ENCODE measurements at places on chromosomes 5 and 9.

DNA sequence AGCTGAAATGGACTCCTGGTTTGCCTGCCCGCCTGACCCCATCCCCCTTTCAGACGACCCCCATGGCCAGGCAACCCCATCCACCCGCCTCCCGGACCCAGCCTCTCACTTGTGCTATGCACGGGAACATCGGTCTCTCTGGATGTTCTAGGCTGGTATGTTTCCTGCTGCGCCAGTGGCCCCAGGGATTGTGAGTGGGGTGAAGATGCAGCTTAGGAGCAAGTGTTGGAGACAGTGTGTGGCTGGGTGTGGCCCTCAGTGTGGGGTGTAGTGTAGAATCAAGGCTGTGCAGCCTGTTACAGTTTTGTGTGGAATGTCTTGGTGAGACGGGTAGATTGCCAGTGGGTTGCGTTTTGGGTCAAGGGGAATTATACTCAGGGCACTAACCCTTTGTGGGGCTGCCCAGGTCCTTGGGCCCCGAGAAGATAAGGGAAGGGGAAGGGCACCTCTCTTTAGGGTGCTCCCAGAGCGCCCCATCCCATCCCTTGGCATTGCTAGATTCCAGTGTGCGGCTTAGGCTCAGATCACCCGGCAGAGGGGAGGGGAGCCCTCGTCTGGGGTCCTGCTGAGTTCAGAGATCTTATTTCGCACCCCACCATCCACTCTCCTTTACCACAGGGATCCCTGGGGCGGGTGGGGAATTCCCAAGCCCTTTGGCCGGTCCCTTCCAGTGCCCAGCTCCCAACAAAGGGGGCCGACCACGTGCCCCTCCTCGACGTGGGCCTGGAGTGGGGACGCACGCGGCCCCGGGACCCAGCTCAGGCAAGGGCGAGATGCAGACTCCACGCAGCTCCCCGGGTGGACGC is 4.6 kb downstream of the IER5L start:
- peak; percentile 37 for DNase-seq

GRCh38 chr9:21762064-21762463 is 40.4 kb upstream of the MTAP start:
- no peak for DNase-seq

DNA sequence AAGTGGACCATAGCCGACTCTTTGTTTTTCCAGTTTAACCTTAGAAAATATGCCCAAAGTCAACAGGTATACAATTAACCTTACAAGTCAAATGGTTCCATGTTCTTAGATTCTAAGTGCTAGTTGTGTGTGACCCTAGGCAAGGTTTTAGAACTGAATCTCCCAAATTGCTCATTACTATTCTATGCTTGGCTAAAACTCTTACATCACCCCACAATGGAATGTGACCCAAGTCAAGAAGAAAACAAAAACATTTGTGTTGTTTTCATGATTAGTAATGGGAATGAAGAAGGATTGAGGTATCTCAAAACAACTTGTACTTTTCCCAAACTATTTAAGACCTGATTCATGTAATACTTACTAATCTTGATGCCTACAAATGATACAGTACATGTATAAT is 159.2 kb downstream of the ARRDC3 start:
- DNase-seq: no peak

DNA sequence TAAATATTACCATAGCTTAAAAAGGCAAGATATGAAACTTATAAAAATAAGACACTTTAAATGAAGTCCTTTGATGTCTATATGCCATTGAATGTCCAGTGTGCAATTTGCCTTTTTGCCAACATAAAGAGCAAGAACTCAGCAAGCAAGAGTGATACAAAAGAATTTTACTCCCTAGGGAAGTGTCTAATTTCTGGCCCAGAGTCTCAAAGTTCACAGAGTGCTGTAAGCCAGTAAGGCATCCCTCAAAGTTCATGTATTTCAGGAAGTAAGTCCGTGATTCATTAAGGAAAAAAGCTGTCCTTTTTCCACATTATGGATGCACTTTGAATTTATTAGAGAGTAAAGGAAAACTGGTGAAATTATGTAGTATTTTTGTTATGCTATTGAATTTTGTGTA is 185.2 kb downstream of the CCDC171 start:
- DNase-seq: no peak

DNA sequence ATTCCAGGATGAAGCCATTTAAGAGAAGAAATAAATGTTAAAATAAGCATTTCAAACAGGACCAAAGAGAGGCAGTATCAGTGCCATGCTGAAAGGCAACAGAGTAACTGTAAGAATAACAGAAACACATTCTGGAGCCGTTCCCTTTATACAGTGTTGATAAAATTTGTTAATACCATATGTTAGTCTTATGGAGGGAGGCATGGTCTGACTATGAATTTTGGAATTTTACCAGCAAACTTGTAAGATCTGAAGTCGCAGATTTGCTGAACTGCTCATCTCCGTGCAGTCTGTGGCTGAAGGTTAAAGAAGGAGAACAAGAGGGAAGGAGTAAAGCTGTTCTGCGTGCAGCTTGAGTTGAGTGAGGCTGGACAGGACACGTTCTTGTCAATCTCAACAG is 508.4 kb downstream of the NFIB start:
- DNase-seq: no peak

GRCh38 chr5:163445345-163445744 is 8.0 kb downstream of the CCNG1 start:
- DNase-seq: no peak

DNA sequence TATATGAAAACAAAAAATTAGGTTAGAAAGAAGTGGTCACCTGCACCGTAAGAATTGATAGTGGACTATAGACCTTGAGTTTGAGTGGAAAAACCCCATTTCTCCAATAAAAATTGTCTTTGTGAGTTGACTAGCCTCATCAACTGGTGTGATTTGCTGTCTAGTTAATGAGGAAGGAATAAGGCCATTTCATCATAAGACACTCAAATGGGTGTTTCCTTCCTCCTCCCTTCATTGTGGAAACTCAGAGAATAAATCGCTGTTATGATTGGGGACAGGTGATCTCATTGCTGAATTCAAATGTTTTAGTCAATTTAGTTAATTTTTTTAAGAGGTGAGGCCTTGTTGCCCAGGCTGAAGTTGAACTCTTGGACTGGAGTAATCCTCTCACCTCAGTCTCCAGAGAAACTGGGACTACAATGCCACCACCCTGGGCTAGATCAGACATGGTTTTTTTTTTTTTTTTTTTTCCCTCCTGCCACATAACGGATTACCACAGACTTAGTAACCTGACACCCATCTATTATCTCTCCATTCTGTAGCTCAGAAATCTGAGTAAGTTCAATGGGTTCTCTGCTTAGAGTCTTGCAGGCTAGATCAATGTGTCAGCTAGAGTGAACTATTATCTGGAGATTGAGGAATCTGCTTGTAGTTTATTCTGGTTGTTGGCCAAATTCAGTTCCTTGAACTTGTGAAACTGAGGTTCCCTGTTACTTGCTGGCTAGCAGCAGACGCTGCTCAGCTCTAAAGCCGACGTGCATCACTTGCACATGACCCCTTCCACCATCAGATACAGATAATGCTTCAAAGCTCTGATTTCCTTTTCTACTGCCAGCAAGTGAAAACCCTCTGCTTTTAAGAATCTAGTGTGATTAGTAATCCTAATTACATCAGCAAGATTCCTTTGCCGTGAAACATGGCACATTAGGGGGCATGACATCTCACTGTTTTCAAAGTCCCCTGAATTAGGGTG is 663.8 kb upstream of the CDH9 start:
- peak; percentile 72 for DNase-seq

DNA sequence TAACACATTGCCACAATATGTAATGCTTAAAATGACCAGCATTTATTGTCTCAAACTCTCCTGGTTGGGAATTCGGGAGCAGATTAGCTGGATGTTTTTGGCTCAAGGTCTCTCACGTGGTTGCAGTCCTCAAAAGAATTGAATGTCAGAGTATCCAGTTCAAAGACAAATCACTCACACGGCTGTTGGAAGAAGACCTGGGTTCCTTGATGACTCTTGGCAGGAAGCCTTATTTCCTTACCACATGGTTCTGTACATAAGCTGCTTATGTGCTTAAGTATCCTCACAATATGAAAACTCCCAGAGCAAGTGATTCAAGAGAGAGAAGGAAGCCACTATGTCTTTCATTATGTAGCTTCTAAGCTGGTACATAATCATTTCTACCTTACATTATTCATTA is 230.3 kb upstream of the PTPRD start:
- DNase-seq: peak; percentile 36

GRCh38 chr9:5896863-5897262 is 6.2 kb downstream of the MLANA start:
- DNase-seq: no peak

DNA sequence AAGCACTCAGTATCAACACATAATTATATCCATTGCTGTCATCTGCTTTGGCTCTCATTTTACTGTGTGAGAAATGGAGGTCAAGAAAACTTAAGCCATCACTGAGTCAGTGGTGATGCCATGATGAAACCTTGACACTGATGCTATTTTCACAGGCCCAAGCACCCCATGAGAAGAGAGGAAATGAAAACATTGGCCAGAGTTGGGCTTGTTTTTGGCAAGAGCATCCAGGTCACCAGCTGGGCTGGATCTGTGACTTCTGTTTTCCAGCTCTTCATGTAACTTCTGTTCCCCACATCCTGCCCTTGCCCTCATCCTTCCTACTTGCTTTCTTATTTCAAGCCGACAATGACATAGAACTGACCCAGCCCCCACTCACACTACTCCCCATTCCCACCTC is 10.0 kb downstream of the LCP2 start:
- DNase-seq: no peak

- DNase-seq: no peak
These were observed 60.1 kb upstream of the ITGA1 start for GRCh38 chr5:52727576-52727975.

DNA sequence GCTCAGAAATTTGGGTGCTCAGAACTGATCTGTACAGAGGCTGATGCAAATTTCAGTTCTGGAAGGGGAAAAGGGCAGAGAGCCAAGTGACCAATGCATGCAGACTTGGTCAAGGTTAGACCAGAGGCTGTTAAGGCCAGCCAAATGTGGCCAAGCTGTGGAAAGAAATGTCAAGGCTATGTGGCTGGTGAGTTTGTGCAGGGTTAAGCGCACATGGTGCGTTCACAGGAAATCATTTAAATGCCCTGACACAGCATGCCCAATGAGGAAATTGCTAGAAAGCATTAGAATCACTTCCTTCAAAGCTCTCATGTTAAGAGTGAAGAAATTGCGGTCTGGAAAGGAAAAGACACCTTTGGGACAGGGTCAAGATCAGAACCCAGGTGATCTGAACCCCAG is 58.0 kb downstream of the PTPN3 start:
- DNase-seq: no peak

GRCh38 chr9:133098104-133098754 is 22.8 kb downstream of the RALGDS start:
- no peak for DNase-seq

DNA sequence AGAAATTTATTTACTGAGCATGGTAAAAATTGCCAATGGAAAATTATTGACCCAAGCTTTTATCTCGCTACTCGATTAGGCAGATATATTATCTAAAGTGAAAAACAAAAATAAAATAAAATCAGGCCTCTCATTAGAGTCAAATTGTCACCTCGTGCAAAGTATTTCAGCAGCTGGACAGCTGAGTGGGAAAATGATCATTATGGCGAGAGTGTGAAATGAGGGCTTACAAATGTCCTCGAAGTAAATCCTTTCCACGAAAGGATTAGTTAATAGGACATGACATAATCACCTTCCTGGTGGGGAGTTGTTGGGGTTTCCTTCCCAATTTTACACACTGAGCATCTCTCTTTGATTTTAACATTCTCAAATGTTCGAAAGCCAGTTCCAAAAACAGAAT is 5.4 kb upstream of the DPYSL3 start:
- DNase-seq: peak; percentile 52

DNA sequence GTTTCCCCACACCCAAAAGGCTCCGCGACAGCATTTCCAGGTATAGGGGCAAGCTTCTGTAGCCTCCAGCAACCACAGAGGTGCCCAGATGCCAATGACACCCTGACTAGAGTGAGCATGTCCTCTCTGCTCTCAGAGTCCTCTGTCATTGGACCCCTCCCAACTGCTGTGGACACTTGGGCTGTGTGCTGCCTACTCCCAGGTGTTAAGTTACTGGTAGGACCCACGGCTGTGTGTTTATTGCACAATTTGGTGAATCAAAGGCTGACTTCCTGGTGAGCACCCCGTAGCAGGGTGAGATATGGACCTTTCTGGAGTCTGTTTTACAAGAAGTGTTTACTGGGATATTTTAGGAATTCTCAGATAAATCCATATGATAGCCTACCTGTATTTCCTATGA is 36.0 kb downstream of the SH3GL2 start:
- DNase-seq: no peak

GRCh38 chr5:149632311-149633251 is 51.3 kb downstream of the ARHGEF37 start:
- no peak for DNase-seq

DNA sequence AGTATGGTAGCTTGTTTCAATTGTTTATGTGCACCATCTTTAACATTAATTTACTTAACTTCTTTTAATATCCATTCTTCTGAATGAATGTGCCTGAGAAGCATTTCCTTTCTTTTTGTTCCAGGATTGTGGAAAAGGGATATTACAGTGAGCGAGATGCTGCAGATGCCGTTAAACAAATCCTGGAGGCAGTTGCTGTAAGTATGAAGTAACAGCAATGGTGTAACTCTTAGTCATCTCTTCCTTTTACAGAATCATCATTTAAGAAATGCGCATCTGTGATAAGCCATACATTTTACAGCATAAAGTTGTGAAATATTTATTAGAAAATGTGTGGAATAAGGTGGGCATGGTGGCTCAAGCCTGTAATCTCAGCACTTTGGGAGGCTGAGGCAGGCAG is 117.7 kb downstream of the STARD4 start:
- DNase-seq: no peak

- peak; percentile 28 for DNase-seq
These were observed 76.2 kb upstream of the ZFAND5 start for GRCh38 chr9:72440992-72441847.

DNA sequence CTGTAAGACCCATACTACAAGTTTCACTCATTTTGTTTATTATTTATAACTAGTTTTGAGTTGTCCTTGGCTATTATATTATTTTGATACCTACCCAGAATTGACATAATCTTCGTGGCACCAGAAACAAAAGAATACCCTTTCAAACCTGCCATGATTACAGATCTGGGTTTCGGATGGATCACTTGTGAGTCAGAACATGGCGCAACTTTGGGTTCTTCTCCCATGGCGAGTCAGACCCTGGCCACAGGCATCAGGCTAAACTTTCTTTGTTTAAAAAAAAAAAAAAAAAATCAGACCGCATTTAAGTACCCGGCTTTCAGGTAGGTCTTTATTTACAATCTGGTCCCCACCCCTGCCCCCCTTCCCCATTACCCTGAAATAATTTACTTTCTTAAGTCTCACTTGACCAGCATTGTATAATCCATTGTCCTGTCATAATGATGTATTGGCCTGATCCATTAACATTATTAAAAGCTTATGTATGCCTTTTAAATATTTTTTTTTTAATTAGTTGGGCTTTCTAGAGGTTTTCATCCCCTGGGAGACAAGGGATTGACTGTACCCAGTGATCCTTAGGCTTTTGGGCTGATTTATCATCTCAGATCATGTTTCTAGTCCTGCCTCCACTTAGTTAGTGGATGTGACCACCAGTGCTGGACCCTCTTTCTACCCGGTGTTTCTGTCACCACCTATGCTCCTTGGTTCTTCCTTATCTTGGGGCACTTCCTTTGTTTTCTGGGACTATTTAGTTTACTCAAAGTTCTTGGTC is 43.9 kb downstream of the F2RL2 start:
- DNase-seq: no peak

- DNase-seq: no peak
These were observed 64.1 kb downstream of the PLAC8L1 start for GRCh38 chr5:146041180-146041789.

GRCh38 chr5:160152901-160153300 is 33.7 kb upstream of the PWWP2A start:
- no peak for DNase-seq

All from neural progenitor cell (in vitro differentiated cells).